Dermis microvascular lymphatic vessel endothelial cell (primary cell): ENCODE measurements at places on chromosomes 11 and 22. TPM values are rescaled to one million over a fixed set of nuclear protein-coding genes. Genes with fewer than 3 reads are reported as not detected.
A peak's percentile ranks its signal among the peaks of the same experiment; 100 is the strongest.

PARVG gene
- total RNA-seq = under 0.01 and 0.25 TPM in 2 replicates

APOL5 gene
- not detected in 2 replicates for total RNA-seq

IRAG1 gene
- 0.39 and 0.63 TPM in 2 replicates for total RNA-seq

NF2 gene
- total RNA-seq = 43.8 and 51.0 TPM in 2 replicates

HORMAD2 gene
- total RNA-seq = not detected in 2 replicates

MIOX gene
- total RNA-seq = 0.13 TPM in 1 of 2 replicates, not detected in the other

TMEM132A gene
- 39.9 and 101 TPM in 2 replicates for total RNA-seq

PRR5 gene
- total RNA-seq = 6.8 and 13.5 TPM in 2 replicates

GRCh38 chr11:129375751-129376657, at the start of gene BARX2:
Gene BARX2 (plus strand): TSS chr11:129375848. CDS start chr11:129376036, 188 bp downstream.
- peak; percentile 2 for DNase-seq

- DNase-seq = no peak
These were observed 293.2 kb downstream of the NELL1 start for GRCh38 chr11:20962581-20962980.

GRCh38 chr11:128474036-128474874, 113.1 kb downstream of the ETS1 start:
- no peak for DNase-seq

GRCh38 chr11:40037005-40037404, 1422.4 kb downstream of the LRRC4C start:
- no peak for DNase-seq

DNA sequence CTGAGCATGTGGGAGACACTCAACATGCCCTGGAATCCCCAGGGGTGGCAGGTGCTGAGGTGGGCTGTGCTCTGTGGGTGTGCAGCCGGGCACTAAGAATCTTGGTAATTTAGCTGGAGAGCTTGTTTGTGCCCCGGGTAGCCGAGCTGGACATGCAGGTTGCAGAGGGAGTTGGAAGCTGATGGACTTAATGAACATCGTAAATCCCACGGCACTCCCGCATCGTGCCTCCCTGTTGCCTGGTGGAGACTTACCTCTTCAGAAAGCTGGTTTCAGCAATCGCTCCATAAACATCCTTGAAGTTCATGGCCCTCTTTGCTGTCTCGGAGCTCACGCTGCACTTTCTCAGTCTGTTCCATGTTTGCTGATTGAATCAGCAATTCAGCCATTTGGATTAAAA, 29.9 kb downstream of the RPS6KA4 start:
- DNase-seq = no peak

DNA sequence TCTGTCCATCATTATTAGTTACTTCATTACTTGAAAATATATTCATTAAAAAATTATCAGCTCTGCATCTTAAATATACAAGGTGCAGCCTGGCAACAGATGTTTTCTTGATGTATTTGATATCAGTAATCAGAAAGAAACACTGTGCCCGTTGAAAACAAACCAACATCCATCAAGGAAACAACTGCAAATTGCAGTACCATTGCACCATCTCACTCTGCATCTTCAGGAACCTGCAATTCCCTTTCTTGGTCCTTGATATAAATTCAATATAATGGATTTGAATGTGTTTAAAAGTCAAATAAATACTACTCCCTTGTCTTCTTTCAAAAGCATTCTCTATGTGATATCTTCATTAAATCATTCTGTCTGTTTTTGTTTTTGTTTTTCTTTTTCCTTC, 1131.2 kb downstream of the FAM181B start:
- no peak for DNase-seq

DNA sequence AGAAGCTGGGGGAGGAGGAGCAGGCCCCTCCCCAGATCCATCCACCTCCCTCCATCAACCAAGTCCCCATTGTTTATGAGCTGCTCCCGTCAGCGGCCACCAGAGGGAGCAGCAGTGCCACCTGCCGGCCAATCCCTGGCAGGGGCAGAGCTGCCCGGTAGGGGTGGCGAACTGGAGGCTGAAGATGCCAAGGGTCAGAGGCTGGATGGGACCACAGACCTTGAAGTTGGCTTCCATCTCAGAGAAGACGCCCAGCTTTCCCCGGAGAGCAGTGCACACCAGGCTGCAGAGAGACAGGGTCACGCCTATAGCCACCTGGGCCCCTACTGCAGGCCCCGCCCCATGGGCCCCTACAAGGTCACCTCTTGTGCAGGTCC, 3.6 kb downstream of the FIBP start:
- DNase-seq = peak; percentile 66

GRCh38 chr11:95567685-95568084, 221.9 kb downstream of the FAM76B start:
- DNase-seq = no peak

- DNase-seq = no peak
These were observed 95.4 kb upstream of the LARGE1 start for GRCh38 chr22:34015642-34016041.

DNA sequence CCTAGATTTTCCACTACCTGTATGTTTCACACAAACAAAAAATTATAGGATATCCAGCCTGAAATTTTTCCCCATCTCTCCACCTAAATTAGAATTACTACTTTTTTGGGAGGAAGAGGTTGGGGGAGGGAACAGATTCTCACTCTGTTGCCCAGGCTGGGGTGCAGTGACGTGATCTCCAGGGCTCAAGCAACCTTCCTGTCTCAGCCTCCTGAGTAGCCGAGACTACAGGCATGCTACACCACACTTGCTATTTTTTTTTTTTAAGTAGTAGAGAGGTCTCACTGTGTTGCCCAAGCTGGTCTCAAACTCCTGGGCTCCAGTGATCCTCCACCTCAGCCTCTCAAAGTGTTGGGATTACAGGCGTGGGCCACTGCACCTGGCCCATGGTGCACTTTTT, 9.5 kb downstream of the JAML start:
- no peak for DNase-seq

GRCh38 chr11:122910775-122911174, 28.2 kb downstream of the JHY start:
- no peak for DNase-seq

DNA sequence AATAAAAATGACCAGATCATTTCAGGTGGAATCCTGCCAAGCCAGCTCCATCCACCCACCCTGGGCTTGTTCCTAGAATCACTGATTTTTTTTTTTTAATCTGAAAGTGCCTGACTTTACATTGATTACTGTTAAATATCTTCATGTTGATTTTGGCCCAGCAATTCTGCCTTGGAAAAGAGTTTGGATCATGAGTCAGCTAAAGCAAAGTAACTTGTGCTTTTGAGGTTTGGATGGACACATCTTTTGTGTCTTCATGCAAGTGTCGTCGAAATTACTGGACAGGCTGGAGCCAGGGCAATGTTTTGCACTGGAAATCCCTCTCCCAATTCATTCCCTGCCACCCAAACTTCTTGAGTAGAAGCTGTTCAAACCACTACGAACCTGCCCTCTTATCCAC, 164.0 kb upstream of the SYT13 start:
- DNase-seq = no peak

- DNase-seq = no peak
These were observed 539.3 kb downstream of the OPCML start for GRCh38 chr11:132992838-132993631.

DNA sequence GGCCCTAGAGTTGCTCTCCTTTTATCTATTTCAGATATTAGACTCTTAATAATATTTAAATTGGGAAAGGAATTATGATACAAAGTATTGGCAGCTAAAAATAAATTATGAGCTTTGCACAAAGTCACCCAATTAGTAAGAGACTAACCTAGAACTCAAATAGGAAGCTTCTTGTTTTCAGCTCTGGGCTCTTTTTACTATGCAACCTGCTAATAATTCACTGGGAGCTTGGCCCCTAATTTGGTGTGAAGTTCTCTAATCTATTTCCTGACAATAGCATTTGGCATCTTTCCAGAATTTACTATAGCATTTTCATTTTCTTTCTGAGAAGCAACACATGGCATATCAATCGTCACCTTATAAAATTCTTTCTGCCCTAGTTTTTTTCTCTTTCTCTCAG, 727.7 kb upstream of the ANO5 start:
- no peak for DNase-seq

DNA sequence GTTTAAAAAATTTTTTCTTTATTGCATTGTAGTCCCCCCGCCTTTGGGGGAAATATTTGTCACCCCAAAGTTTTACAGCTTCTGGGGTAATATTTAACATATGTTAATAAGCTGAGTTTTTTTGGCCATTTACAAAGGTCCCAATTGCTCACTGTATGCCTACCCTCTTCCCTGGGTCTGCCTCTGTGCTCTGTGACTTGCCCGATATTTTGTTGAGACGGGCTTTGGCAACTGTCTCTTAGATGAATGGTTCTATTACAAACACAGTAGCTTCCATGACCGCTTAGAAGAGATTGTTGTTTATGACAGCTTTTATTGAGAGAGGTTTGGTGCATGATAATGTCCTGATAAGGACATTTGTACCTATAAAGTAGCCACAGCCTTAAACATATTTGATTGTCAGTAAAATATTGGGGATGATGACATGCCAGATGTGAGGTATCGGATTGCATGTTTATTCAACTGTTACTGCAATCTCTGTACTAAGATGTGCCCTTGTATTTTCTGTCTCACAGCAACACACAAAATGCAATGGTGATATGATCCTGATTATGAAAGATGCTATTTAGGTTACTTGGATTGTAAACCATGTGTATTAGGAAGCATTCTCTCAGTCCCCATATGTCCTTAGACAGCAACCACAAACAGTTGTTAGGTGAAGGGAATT, 103.1 kb downstream of the TEAD1 start:
- DNase-seq = no peak

DNA sequence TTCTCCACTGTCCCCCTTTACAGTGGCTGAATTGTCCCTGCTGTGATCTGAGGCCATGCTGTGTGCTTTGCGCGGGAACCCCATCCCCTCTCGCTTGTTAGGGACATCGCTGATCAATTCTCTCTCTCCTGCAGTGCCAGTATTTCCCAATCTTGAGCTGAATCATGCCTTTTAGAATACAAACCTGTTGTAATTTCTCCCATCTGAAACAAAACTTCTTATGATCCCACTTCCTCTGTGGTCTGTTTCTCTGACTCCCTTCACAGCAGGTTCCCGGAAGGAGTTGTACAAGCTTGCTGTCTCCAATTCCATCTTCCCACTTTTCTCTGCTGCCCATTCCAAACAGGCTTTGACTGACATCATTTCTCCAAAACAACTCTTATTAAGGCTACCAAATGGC, 16.8 kb downstream of the ADAMTS15 start:
- no peak for DNase-seq
